Urothelium cell line (cell line): ENCODE measurements at places on chromosomes 6 and 20.

DNA sequence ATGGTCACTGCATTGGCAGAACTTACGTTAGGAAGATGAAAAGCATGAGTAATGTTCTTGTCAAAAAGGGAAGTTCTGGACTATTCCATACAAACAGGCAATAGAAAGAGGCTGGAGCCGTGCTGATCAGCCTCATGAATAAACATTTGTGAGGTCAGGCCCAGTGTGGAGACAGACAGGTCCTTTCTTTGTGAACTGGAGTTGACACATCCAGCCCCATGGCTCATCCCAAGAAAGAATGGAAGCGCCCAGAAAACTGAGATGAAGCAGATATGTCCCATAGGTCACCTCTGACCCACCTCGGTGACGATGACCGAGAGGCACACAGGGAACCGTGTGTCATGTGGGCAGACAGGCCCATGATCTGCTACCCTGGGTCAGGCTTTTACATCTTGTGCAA is 276.0 kb upstream of the SGK1 start:
- no peak for DNase-seq

- no peak for DNase-seq
These were observed 43.1 kb upstream of the JAG1 start for GRCh38 chr20:10716855-10717254.

DNA sequence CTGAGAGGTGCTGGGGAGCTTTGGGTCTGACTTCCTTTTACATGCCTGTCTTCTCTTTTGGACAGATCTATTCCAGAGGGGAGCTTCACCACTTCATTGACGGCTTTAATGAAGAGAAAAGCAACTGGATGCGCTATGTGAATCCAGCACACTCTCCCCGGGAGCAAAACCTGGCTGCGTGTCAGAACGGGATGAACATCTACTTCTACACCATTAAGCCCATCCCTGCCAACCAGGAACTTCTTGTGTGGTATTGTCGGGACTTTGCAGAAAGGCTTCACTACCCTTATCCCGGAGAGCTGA is 13.1 kb downstream of the PRDM1 start:
- DNase-seq, result no peak

- no peak for DNase-seq
These were observed 4.1 kb upstream of the HSPA12B start for GRCh38 chr20:3728354-3728753.

GRCh38 chr20:37328149-37328945 is 17.6 kb upstream of the SRC start:
- DNase-seq, result no peak
